Chondrocyte (in vitro differentiated cells): ENCODE measurements at places on chromosomes 6 and 20. TPM values are rescaled to one million over a fixed set of nuclear protein-coding genes. Genes with fewer than 3 reads are reported as not detected.

The NR2E1 gene
- not detected in 3 replicates for total RNA-seq

The DSP gene
- total RNA-seq, result 464 to 589 TPM (median 471 TPM) in 3 replicates

The CDH22 gene
- not detected in 3 replicates for total RNA-seq

The FILIP1 gene
- total RNA-seq, result 0.51 to 7.1 TPM (median 7.0 TPM) in 3 replicates

The RNF39 gene
- total RNA-seq, result not detected in 3 replicates

The KCNB1 gene
- 1.2 to 17.8 TPM (median 1.3 TPM) in 3 replicates for total RNA-seq

The BEND6 gene
- total RNA-seq, result 8.9 to 15.8 TPM (median 10.9 TPM) in 3 replicates

- no peak for DNase-seq
Measured at GRCh38 chr20:4916971-4917881, 84.1 kb downstream of the SLC23A2 start.

DNA sequence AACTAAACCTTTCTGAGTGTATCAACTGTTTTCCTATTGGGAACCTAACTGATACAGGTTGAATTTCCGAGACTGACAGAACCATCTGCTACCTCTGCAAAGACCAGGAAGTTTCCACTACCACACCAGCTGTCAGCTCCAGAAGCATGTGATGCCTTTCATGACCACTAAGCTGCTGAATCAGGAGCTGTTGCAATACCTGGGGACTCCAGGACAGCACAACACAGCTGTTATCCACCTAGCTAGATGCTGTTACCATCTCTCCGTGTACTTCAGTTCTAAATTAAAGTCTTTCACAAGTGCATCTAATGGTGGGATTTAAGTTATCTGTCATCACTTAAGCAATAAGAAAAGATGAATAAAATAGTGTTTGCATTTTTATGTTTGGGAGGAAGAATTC lies 158.2 kb upstream of the IMPG1 start:
- DNase-seq, result no peak

- no peak for DNase-seq
Measured at GRCh38 chr6:2245877-2246863, 765 bp upstream of the GMDS start.

GRCh38 chr6:106159531-106159940 lies 73.4 kb downstream of the PRDM1 start:
- DNase-seq, result no peak

GRCh38 chr20:20499439-20499838 lies 131.5 kb downstream of the INSM1 start:
- no peak for DNase-seq

GRCh38 chr6:39251406-39251805 lies 22.1 kb upstream of the KCNK5 start:
- DNase-seq, result no peak

DNA sequence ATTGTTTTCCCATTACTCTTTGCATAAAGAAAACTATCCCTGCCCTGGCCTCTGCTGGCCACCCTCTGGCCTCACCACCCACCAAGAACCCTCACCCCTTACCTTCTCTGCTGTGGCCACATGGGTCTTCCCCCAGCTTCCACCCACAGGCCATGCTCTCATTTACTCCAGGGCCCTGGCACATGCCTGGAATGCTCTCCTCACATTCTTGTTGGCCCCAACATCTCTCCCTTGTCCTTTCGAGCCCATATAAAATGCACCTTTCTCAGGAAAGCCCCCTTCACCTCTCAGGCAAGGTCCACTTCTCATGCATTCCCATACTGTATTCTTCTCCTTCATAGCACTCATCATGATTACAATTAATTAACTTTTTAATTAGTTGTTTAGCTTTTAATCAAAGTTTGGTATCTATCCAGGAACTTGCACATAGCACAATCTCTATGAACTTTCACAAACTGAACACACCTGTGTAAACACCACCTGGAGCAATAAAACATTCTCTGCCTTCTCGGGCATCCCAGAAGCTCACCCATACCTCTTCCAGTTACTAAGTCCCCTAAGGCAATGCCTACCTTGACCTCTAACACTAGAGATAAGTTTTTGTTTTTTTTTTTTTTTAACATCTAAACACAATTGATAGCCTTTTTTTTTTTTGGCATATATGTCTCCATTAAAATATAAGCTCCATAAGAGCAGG lies 617.2 kb downstream of the PTPRT start:
- DNase-seq, result no peak
